ENCODE measurements at places on chromosomes 5 and 9.

GRCh38 chr5:68240202-68240601 is 24.6 kb downstream of the PIK3R1 start:
- DNase-seq, result no peak

GRCh38 chr9:89225991-89226471 is 47.4 kb upstream of the SHC3 start:
- no peak for DNase-seq

GRCh38 chr9:114486205-114486963 is 18.9 kb downstream of the WHRN start:
- no peak for DNase-seq

DNA sequence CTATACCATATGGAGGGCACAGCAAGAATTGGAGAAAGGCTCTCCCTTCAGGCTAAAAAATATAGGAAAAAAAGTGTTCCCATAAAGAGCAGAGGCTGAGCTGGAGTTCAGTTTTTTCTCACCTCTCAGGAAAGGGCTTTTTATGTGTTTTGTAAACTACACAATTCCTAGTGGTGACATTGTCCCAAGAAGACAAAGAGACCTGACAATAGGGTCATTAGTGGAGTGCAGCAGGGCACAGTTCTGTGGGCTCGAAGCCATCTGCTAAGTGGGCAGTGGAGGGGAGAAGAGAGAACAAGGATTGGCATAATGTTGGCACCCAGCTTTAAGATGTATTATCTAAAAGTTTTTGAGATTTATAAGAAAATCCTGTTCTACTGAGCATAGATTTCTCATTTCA is 162.5 kb downstream of the HCN1 start:
- no peak for DNase-seq

DNA sequence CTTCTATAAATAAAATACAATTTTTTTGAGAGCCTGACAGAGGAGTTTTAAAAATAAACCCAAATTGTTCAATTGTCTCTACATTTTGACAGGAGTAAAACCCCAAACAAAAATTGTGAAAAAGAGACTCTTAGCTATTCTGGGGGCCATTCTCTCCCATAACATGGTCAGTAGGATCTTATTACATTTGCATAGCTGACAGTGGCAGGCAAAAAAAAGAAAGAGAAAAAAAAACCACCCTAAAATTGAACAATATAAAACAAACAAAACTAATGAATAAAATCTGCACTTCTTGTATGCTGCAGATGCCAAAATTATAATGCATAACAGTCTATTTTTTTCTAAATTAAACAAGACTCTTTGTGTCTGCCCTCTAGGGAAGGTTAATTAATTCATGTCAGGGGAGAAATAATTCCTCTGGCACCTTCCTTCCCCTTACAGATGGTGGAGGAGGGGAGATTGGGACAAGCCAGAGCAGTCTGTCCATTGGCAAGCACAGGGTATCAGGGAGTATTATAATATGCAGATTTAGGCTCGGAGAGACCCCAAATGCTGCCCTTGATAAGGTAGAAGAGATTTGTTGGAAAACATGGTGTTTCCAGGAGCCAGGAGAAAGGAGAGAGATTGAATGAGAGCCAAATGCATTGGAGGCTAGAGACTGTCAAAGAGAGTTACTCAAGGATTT is 79.7 kb upstream of the CDH6 start:
- no peak for DNase-seq

DNA sequence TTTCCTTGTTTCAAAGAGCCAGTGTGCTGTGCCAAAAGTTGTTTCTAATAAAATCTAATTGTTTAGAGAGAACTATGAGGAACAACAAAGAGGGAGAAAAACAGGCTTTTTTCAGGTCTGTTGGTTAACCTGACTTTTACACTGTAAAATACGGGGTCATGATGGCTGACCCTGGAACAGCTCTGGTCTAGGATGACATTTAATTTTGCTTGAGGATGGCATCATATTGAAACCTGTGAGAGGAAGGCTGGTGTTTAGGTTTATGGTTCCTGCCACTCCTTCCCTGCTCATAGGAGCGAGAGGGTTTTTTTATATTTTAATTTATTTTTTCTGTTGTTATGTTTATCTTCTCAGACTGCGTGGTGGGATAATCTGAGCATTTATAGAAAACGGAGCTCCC is 327.6 kb downstream of the KDM4C start:
- DNase-seq, result no peak

- peak; percentile 51 for DNase-seq
Observed at GRCh38 chr9:129278391-129279237, 100.6 kb upstream of the IER5L start.

DNA sequence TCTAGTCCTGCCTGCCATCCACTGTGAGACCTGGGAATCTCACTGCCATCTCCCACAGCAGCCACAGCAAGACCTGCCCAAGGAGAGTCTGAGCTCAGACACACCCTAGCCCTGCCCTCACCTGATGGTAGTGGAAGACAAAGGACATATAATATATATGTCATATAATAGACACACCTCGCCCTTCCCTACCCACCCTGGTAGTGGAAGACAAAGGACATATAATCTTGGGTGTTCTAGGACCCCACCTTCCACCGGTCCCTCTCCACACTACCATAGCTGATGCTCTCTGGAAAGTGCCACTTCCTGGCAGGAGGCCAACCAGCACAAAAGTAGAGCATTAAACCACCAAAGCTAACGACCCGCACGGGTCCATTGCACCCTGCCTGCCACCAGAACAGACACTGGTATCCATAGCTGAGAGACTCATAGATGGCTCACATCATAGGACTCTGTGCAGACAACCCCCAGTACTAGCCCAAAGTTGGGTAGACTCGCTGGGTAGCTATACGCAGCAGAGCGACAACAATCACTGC is 545.6 kb downstream of the CAAP1 start:
- DNase-seq, result no peak

DNA sequence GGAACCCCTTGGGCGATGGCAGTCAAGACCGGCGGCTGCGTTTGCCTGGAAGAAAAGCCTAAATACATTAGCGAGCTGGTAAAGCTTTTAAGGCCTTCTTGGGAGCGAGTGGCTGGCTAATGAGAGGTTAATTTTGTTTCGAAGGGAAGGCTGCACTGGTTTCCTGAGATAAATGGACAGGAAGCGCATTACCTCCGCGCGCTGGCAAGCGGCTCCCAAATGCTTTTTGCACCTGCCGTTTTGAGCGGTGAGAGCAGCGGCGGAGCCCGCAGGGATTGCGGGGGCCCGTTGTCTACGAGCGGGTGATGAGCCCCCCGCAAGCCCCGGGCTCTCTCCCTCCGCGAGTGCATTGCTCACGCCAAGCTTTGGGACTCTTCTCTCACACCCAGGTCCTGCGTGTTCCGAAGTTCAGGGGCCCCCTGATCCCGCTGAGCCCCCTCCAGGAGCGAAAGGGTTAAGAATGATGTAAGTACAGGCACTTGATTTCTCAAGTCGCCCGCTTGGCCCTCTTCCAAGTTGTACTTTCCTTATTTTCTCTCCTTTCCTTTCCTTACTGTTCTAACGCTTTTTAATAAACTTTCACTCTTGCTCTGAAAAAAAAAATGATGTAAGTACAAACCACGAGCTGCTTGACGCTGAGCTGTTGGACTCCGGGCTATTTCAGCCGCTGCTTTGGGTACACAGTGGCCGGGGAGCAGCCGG is 3.1 kb upstream of the RGMB start:
- peak; percentile 84 for DNase-seq

GRCh38 chr5:23268136-23268535 is 239.3 kb upstream of the PRDM9 start:
- no peak for DNase-seq

DNA sequence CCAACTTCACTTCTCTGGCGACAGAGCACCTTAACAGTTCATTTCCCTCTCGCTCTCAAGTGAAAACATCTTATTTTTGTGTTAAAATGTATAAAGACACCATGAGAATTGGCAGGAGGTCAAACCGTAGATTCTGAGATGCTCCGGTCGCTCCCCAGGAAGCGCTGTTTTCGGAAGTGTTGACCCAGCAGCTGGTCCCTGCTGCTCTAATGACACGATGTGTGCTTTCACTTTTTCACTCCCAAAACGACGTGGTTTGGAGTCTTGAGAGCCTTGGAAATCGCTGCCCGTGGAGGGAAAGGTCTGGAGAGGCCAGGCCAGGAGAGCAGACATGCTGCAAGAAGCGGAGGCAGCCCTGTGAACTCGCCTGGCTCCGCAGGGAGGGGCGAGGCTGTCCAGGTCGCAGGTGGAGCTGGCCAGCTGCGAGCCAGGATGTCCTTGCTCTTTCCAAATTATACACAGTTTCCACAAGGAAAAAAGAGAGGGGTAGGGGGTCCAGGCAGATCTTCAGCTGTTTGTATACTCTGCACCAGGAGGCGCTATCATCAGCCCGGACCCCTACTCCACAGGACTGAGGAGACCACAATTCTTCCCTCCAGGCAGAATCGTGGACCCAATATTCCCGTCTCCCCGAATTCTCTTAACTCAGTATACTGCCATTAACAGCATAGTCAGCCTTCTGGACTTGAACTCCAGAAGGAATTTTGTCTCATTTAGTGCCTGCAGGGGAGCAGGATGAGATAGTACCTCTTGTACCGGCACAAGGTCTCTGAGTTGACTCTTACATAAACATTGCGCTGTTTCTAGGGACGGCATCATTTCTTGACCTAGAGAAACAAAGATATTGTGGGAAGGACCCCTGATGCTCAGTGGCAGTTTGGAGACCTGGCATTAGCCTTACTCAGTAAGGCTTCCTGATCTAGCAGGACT is 248.6 kb upstream of the ANKRD55 start:
- DNase-seq, result peak; percentile 42

DNA sequence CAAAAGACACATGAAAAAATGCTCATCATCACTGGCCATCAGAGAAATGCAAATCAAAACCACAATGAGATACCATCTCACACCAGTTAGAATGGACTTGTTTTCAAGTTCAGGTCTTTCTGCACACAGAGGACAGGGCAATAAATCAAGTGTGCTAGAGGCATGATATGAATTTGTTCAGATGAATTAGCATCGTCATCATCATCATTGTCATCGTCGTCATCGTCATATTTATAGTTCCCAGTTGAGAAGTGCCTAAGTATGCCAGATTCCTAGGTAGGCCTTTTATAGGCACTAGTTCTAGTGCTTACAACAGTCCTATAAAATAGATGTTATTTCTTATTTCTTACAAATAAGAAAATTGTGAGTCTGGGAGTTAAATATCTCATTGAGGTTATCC is 34.7 kb upstream of the RASEF start:
- no peak for DNase-seq

DNA sequence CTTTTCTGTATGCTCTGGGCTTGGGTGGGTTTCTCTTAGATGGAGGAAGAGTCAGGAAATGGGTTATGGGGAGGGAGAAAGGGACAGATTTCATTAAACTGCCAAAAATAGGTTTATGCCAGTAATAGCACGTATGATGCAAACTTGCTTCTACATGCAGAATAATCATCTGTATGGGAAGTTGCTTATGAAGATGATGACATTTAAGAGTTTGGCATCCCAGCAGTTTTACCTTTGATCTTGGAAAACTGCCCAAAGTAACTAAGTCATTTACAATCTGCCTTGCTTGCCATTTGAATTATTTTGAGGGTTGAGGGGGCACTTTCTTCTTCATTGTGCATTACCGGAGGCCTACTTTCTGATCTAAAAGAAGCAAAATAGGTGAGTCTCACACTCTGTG is 282.9 kb upstream of the ANKRD55 start:
- no peak for DNase-seq

DNA sequence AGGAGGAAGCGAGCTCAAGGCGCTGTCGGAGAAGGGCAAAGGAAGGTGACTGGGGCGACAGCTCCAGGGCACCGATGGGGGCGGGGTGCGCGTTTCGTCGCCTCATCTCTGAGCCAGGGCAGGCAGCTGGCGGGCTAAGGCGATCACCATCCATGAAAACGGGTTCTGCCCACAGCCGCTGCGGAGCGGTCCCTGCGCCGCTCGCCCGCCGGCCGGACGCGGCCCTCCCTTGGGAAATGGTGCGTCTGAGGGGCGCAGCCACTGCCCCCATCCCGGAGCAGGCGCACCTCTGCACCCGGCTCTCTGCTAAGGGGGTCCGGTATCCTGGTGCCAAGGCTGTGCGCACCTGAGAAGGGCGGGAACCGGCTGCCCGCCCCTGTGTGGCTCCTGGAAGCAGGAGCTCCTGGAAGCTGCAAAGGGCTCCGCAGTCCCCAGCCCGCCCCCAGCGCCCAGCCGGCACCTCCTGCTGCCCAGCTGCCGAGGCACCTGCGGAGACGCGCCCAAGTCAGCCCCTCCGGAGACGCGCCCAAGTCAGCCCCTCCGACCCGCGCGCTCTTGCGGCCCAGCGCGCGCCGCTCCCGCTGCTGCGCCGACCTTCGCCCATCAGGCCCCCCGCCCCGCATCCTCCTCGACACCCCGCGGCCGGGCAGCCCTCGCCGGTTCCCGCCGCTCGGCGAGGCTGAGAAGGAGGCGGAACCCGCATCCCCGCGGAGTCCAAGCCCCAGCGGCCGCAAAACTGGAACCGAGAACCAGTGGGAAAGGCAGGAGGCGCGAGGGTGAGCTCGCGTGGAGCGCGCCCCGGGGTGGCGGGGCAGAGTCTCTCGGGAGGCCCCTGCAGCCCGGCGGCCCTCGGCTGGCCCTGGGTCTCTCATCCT is 757 bp downstream of the ANKRD34B start:
- DNase-seq, result no peak

DNA sequence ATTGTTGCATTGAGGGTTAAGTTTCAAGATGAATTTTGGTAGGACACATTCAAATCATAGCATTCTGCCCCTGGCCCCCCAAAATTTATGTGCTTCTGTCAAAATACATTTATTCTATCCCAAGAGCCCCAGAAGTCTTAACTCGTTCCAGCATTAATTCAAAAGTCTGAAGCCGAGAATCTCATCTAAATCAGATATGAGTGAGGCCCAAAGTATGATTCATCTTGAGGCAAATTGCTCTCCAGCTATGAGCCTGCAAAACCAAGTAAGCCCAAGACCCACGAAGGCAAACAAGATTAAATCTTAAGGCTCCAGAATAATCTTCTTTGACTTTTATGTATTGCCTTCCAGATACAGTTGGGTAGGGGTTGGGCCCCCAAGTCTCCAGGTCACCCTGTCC is 19.2 kb downstream of the TNPO1 start:
- no peak for DNase-seq

DNA sequence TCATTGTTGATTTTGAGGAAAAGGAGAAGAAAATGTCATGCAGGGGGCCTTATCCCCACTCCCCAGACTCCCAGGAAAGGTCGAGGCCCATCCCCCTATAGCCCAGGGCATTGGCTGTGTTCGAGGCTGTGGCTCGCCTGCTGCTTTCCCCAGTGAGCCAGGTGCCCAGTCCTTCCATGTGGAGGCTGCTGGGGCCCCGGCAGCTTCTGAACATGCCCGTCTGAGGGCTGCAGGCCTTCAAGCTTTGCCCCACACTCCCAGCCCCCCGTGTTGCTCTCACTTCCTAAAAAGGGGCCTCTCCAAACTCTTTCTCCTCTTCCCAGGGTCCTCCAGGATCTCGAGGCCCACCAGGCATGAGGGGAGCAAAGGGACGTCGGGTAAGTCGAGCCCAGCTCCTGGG is 64.7 kb upstream of the ORM1 start:
- DNase-seq, result no peak

- no peak for DNase-seq
Observed at GRCh38 chr5:61587125-61587524, 255.1 kb downstream of the ZSWIM6 start.

Measured in RKO (cell line).